Activated naive CD4-positive, alpha-beta T cell treated with anti-CD3 and anti-CD28 coated beads, Interleukin-2, amount 50 U/mL, for 72 hours (primary cell): ENCODE measurements at places on chromosomes 11 and 22. TPM values are rescaled to one million over a fixed set of nuclear protein-coding genes. Genes with fewer than 3 reads are reported as not detected.

The RBMXL2 gene
- total RNA-seq: not detected

The HTR3B gene
- total RNA-seq: not detected

- DNase-seq: no peak
These were observed 73.2 kb upstream of the SUSD2 start for GRCh38 chr22:24108073-24108472.

- no peak for DNase-seq
These were observed 101.6 kb downstream of the SWAP70 start for GRCh38 chr11:9765320-9766101.

- no peak for DNase-seq
These were observed 8.6 kb downstream of the TAB1 start for GRCh38 chr22:39408173-39408572.

DNA sequence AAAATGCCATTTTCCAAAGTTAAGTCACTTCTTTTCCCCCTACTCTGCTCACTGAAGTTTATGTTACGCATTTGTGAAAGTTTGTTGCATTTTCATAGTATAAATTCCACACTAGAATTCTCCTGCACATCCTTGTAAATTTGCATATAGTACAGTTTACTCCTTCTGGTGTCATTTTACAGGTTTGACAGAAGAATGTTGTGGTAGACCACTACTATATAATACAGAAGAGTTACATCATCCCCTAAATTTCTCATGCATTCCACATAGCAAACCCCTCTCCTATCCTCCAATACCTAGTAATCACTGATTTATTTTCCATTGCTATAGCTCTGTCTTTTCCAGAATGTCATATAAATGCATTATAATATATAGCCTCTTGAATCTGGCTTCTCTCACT is 64.5 kb downstream of the CCDC73 start:
- no peak for DNase-seq

The FLRT1 gene
- not detected for total RNA-seq

DNA sequence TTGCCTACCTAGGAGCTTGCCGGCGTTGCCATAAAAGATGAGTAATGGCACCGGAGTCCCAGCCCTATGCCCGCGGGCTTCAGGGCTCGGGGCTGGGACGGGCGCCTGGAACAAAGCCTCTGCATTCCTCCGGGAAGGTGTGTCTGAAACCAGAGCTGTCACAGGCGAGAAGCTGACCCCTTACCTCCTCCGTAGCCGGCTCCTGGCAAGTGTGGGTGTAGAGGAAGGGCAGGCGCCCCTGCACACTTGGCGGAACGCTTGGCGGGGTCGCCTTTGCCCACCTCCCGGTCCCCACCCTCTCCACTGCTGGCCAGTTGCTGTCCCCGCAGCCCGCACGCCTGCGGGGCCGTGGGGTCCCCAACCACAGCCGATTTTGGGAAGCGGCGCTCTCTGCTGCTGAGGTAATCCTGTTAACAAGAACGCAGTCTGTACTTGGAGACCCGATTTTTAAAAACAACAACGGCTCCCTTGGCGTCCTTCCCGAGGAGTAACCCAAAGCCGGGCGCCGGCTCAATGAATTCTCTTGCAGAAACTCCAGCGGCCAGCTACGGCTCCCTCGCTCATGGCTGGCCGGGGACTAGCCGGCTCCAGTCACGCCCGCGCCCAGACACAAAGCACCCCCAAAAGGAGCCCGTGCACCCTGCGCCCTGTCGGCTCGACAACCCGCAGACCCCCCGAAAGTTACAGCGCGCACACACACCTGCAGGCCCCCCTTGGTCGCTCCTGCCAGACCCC is 89.2 kb downstream of the PLEKHA7 start:
- no peak for DNase-seq

DNA sequence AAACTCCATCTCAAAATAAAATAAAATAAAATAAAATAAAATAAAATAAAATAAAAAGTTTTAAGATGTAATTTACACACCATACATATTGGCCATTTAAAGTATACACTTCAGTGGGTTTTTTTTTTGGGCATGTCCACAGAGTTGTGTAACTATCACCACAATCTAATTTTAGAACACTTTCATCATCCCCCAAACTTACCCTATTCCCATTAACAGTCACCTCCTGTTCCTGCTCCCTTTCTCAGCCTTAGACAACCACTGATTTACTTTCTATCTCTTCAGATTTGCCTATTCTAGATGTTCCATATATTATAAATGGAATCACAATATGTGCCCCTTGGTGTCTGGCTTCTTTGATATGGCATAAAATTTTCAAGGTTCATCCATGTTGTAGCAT is 4.6 kb upstream of the ACER3 start:
- DNase-seq: no peak

DNA sequence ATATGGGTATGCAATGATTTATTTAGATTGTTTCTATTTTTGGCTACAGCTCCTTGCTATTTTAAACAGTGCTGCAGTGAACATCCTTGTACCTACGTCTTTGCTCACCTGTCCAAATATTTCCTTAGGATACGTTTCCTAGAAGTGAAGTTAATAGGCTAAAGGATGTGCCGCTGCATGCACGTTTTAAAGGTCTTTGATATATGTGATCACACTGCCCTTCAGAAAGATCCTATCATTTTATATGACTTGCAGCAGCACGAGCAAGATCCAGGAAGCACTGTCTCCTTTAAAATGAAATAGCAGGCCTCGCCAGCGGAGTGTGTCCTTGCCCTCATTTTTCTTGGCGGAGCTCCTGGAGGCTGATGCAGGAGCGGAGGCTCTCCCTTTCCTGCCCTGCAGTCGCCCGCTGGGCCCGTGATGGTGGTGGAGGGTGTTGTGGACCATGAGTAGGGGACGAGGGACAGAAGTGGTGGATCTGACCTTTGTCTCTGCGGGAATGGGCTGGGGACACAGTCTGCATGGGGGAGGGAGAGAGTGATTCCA is 19.4 kb downstream of the RPS6KA4 start:
- no peak for DNase-seq

The TRPM5 gene
- not detected for total RNA-seq

The PTPRCAP gene
- 131 TPM for total RNA-seq

The SCN2B gene
- total RNA-seq: not detected

GRCh38 chr11:92810423-92811064 is 158.9 kb upstream of the MTNR1B start:
- no peak for DNase-seq

GRCh38 chr11:69450064-69450856 is 31.2 kb upstream of the LINC01488 start:
- DNase-seq: no peak

- peak; percentile 12 for DNase-seq
These were observed 3.0 kb downstream of the ATL3 start for GRCh38 chr11:63667995-63668795.

The LGALS12 gene
- total RNA-seq: not detected

- DNase-seq: no peak
These were observed 52.6 kb downstream of the CLTCL1 start for GRCh38 chr22:19238900-19239299.

The HARBI1 gene
- total RNA-seq: 2.0 TPM

DNA sequence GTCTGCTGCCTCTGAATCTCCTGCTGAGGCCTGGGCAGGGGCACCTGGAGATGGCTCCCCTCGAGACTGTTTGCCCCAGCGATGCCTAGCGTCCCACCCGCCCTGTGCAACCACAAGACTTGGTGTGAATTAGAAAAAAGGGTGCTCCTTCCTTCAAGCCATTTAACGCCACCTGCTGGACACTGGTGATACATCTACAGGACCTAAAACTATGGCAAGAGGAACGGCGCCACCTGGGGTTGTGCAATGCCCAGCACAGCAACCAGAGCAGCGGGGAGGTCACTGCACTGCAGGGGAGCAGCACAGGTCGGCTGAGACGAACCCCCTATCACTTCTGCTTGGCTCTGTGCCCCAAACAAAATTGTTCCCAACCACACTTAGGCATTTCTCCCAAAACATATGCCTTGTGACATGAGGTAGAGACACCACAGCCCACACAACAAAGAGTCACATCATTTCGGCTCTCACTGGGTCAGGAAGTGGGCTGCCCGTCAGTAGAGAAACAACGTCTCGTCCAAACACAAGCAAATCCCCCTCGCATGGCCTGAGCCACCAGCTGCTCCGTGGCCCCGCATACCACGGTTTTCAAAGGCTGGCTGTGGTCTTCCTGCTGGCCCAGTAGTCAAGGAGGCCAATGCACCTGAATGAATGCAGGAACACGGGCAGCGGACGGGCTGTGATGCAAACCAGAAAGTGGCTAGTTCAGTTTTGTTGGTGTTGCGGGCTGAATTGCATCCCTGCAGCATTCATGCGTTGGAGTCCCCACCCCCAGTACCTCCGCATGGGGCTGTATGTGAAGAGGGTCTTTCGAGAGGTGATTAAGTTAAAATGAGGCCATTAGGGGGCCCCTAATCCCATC is 171.9 kb downstream of the SHANK2 start:
- DNase-seq: peak; percentile 61

GRCh38 chr22:31958625-31959239 is 14.4 kb downstream of the YWHAH start:
- DNase-seq: no peak

DNA sequence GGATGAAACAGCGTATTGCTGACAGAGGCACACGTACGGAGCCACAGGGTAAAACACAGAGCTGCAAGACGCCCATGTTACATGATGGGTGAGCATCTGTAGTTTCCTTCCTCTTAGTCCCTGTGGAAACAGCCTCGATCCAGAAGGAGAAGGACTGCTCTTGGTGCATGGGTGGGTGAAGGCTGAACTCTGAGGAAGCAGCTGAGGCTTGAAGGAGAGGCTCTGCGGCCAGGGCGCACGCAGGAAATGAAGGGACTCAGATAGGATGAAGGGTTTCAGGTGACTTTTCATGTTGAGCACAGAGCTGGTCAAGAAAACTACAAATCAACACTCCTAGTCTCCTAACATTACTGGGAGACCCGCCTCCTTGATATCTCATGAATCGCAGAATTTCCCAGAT is 65.7 kb upstream of the ADA2 start:
- no peak for DNase-seq

- no peak for DNase-seq
These were observed 4.6 kb downstream of the C11orf54 start for GRCh38 chr11:93746101-93746500.

DNA sequence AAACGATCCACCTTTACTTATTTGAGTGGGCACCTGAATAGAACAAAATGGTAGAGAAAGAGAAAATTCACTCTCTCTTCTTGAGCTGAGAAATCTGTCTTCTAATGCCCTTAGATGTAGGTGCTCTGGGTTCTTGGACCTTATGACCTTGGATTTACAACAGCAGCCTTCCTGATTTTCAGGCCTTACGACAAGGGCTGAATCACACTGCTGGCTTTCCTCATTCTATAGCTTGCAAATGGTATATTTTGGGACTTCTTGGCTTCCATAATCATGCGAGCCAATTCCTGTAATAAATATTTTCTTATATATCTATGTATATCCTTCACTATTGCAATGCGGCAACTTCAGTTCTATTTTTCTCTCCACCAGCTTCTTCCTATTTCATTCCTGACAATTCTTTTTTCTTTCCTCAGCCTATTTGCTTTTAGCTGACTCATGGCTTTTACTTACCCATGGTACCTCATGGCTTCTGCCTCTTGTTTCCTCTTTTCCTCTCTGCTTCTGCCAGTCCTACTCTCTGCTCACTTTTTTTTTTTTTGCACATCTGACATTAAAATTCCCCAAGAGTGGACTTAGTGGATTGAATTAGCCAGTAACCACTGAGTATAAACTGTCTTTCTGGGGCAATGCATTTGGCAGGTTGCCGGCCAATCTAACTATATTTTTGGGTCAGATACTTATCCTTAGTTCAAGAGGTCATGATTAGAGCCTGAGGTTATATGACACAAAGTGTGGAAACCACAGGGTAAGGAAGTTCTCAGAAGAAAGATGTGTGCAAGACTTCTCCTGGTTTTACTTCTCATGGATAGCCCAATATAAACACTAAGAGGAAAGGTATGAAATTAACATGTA is 359.5 kb downstream of the TMEM135 start:
- no peak for DNase-seq

GRCh38 chr11:725624-726202 is 19.7 kb downstream of the EPS8L2 start:
- DNase-seq: peak; percentile 21

The GRAMD1B gene
- total RNA-seq: 66.2 TPM

DNA sequence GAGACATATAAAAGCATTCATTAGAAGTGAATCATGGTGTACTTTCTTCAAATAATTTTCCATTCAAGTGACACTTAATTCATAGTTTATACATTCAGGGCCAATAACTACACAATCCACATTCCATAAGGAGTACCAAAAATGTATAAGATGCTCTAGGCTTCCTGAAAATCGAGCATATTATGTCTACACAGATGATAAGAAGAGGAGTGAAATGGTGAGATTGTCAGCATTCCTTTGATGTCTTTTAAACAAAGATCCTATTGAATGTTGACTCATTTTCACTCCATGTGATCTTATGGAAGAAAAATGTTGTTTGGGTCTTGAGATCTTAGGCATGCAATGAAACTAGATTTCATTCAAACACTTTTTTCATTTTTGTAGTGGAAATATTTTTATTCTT is 843.2 kb downstream of the KCNA4 start:
- DNase-seq: no peak

GRCh38 chr11:79663017-79663416 is 222.2 kb upstream of the TENM4 start:
- no peak for DNase-seq

DNA sequence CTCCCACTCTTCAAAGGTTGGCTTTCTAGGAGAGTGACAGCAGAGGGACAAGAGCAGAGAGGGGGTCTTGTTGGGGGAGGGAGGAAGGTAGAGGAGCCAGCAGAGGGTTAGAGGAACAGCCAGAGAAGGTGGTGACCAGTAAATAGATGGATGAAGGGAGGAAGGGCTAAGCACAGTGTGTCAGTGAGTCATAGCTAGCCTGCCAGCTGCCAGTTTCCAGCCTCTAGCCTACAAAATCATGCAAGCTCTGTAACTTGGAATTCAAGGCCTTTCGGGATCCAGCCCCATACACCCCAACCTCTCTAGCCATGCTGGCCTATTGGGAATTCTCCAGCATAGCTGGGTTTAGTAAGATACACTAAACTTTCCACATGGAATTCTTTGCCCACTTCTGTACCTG is 147.4 kb upstream of the TEAD1 start:
- DNase-seq: no peak

The C11orf42 gene
- total RNA-seq: not detected

DNA sequence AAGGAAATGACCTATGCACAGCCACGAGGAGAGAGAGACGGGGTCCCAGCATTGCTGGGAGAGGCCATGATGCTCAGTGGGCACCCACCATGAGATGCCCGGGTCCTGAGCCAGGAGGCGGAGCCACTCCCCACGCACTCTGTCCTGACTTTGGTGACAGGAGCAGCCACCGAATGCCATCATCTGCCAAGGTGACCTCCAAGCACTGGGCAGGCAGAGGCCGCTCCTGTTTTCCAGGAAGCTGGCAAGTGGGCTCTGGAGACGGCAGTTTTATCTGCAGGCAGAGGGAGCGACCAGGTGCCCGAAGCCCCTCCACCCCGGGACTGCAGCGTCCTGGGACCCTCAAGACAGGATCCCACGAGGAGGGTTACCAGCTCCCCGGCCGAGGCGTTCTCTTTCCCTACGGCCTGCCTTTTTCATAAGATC is 453.9 kb downstream of the BRD1 start:
- DNase-seq: no peak
